LNCaP clone FGC (cell line): ENCODE measurements at places on chromosomes 1 and 21.

DNA sequence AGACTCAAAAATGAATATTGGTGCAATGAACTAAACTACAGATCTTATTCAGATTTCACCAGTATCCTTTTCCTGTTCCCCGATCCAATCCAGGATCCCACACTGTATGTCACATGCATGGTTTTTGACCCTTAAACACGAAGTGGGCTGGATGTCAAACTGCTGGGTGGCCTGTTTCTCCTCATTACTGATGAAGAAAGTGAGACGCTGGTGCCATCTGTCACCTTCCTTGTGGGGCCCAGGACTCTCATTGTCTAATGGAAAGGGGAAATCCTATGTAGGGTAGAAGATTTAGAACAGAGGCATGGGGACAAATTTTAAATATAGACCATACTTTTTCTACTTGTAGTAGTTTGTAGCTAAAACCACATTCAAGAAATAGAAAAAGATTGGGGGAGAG, 56.2 kb downstream of the DISC1 start:
- no peak for DNase-seq

DNA sequence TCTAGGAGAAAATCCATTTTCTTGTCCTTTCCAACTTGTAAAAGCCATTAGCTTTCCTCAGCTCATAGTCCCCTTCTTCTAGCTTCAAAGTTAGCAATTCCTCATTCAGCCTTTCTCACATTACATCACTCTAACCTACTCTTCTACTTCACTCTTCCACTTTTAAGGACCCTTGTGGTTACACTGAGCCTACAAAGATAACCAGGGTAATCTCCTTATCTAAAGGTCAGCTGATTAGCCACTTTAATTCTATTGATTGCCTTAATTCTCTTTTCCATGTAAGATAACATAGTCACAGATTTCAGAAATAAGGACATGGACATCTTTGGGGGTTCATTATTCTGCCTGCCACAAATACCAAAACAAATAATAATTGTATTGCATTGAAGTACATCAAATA, 8.5 kb upstream of the SPATA6 start:
- no peak for DNase-seq

- DNase-seq, result no peak
Measured at GRCh38 chr1:80274256-80274655, 1267.7 kb upstream of the ADGRL4 start.

DNA sequence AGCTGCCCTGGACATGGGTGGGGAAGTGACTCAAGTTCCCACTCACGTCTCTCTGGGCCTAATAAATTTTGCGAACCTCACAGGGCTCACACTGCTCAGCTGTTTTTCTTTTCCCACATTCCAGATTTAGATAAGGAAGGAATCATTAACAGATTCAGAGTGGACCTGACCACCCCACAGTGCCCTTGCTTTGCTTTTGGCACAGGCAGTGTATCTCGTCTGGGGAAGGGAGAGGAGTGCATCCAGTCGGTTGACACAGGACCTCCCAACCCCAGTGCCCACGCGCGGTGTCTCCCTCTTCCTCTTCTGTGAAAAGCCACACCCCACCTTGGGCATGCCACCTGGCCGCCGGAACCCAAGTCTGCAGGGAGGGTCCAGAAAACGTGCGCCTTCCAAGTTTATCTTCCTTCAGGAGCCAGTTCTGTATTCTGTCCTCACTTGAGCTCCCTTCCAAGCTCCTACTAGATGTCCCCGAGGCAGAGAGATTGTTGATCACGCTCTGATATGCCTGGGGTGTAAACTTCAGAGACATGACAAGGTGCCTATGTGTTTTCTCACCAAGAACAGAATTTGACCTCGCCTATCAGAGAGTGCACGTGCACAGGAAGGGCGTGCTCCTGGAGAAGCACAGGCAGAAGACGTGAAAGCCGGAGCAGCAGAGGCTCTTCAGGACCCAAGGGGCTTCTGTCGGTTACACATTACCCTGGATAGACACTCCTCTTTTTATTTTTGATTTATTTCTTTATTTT, 9.5 kb upstream of the SLC2A5 start:
- DNase-seq, result no peak

- no peak for DNase-seq
Measured at GRCh38 chr1:52153898-52154297, 12.0 kb downstream of the ZFYVE9 start.

DNA sequence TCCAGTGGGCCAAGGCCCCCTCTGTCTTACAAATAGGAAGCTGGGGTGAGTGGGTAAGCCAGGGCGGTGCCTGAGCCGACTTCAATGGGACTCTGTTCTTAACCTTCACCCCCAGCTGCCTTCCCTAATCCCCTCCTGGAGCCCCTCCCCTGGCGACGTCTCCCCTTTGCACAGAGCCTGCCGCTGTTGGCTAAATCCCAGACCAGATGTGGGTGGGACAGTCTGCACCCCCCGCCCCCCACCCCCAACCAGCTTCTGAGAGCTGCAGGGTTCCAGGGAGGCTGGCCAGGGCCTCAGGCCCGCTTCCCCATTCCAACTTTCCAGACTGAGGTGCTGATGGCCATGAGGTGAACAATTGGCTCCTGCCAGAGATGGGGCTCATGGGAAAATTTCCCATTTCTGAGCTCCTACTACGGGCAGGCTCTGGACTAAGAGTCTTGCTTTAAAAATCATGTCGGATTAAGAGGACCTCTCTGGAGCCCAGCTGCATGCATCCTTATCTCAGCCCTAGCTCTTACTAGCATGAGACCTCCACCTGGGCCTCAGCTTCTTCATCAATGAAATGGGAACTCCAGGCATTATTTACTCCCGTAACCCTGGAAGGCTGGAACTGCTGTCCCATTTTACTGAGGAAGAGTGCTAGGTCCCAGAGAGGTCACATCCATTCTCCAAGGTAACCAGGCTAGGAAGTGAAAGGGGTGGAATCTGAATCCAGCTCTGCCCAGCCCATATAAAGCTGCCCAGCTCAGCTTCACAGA, 6.4 kb downstream of the COL8A2 start:
- DNase-seq, result no peak

- no peak for DNase-seq
Measured at GRCh38 chr1:6907676-6908434, 122.6 kb downstream of the CAMTA1 start.

DNA sequence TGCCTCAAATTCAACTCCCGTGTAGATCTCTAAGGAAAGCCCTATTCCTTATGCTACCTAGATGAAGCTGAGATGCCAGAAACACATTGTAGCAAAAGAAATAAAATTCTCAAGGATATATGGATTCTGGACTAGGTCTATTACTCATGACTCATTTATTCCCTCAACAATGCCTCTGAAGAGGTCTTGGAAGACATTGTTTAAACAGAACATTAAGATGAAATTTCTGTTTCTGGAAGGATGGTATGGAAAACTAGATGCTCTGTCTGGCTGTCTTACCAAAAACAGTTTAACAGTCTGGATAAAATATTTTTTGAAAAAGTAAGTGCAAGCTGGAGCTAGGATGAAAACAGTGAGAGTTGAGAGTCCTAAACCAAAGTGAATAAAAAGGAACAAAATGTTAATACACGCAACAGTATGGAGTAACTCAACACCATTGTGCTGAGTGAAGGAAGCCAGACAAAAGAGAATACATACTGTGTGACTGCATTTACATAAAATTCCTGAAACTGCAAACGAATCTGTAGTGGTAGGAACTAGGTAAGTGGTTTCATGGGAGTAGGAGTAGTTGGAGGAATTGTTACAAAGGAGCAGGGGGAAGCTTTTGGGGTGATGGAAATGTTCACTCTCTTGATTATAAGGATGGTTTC, 59.3 kb upstream of the GNG12 start:
- DNase-seq, result no peak

DNA sequence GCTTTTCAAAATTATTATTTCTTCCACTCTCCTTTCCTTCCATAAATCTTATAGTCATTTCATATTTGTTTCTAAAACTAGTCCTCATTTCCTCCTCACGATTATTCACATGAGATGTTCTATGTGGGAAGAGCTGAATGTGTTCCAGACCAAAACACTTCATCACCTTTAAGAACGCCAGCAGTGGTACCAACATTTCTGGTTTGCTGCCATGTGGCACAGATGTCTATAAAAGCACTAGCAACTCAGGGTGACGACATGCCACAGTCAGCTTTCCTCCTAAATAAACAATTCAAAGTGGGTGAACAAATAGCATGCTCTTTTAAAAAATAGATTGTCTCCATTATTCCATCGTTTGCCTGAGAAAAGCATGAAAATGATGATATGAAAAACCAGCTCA, 1217.8 kb upstream of the ADGRL2 start:
- no peak for DNase-seq

DNA sequence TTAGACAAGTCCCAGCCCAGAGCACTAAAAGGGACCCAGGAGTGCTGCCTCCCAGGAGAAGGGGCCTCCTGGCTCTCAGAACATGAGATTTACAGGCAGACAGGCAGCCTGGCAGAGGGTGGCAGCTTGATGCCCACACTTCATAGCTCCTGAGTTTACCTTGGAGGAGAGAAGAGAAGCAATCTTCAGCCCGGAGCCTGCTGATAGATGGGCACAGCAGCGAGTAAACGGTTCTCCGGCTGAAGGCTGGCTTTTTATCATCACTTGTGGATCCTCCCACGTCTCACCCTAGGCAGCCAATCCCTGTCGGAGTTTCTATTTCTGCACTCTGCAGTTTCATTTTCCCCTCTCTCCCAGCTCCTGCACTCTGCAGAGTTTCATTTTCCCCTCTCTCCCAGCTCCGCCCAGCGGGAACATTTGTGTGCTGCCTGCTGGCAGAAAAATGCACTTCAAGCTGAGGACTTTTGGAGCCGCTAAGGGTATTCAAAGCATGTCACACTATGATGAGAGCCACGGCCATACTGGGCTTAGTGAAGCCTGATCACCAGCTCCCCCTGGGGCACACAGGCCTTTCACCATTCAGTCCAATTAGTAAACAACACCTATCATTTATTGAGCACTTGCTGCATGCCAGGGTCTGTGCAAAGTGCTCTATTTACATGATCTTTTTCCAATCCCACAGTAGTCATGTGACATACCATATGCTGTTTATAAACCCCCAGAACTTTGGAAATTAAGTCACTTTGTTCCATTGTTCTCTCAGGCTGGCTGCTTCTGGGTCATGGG, at the start of gene IFI6:
TSS of gene IFI6 (minus strand) at position 229 of the 786 bp plus-strand sequence. CDS start 2,878 bp downstream, outside the sequence.
- DNase-seq, result peak; percentile 90

GRCh38 chr1:110428946-110429345, 21.5 kb upstream of the LAMTOR5 start:
- no peak for DNase-seq

- DNase-seq, result no peak
Measured at GRCh38 chr21:43578677-43579303, 80.5 kb downstream of the HSF2BP start.

- no peak for DNase-seq
Measured at GRCh38 chr1:180235077-180235501, 5.0 kb downstream of the LHX4 start.

- no peak for DNase-seq
Measured at GRCh38 chr1:43531107-43531905, 623 bp downstream of the PTPRF start.

DNA sequence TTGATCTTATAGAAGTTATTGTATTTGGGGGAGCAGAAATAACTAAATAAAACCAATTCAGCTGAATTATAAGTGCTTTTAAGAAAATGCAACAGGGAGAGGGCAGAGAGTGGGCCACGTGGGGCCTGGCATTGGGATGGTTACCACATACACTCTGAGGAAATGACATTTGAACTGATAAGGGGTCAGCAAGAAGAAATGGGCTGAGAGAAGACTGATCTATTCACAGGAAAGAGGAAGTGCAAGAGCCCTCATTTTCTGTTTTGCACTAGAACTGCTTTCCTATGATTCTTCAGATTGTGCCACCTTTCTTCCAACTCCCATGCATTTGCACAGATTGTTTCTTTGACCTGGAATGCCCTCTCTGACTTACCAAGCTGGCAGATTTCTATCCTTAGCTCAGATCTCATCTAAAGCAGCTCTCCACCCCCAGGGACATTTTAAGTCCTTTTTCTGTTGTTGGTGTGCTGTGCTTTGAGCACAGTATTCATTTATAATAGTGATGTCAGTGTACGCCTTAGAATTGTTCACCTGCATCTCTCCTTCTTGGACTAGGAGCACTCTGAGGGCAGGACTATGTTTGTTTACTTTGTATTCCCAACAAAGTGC, 115.9 kb downstream of the FGGY start:
- DNase-seq, result no peak

GRCh38 chr1:108075055-108075454, 110.1 kb upstream of the VAV3 start:
- no peak for DNase-seq

DNA sequence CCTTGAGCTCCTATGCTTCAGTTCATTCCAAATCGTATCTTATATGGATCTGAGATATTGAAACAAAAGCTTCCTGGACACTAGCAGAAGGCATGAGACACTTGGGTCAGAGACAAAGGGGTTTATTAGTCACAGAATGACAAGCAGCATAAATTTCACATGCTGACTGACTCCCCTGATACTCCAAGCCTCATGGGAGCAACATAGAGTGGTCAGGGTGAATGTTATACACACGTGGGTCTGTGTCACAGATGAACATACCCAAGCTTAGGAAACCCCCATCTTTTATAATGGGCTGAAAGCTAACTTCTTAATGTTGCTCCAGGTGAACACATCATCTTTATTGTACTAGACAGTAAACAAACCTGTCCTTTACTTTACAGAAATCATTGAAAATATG, 599.9 kb upstream of the RGS18 start:
- no peak for DNase-seq

GRCh38 chr1:44154049-44154448, 12.6 kb upstream of the KLF18 start:
- peak; percentile 46 for DNase-seq

DNA sequence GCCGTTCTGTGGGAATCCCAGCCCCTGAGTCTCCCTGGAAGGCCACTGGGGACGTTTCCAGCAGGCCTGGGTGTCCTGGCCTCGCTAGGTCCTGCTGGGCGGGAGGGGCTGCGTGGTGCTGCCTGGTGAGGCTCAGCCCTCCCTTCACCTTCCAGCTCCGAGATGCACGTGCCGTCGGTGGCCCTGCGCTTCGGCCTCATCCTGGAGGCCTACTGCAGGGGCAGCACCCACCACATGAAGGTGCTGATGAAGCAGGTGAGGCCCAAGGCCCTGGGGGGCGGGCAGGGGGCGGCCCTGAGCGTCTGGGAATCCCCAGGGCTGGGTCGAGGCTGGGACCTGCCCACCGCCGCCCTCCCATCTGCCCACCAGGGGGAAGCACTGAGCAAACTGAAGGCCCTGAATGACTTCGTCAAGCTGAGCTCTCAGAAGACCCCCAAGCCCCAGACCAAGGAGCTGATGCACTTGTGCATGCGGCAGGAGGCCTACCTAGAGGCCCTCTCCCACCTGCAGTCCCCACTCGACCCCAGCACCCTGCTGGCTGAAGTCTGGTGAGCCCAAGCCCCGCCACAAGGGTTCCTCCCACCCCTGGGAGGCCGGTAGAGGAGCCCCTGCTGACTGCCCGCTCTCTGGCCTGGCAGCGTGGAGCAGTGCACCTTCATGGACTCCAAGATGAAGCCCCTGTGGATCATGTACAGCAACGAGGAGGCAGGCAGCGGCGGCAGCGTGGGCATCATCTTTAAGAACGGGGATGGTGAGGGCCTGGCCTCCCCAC, 70.3 kb downstream of the PIK3CD start:
- no peak for DNase-seq

- no peak for DNase-seq
Measured at GRCh38 chr1:89125240-89125912, 538 bp downstream of the GBP2 start.
